Neural crest cell (in vitro differentiated cells): ENCODE measurements at places on chromosomes 11 and 22. TPM values are rescaled to one million over a fixed set of nuclear protein-coding genes. Genes with fewer than 3 reads are reported as not detected.

SIK2 gene
- 21.8 and 24.7 TPM in 2 replicates for total RNA-seq

CASP1 gene
- not detected in 2 replicates for total RNA-seq

MAPK8IP2 gene
- total RNA-seq = 30.4 and 31.8 TPM in 2 replicates

B3GAT1 gene
- 31.8 and 32.3 TPM in 2 replicates for total RNA-seq

ZNF214 gene
- 6.5 and 7.3 TPM in 2 replicates for total RNA-seq

APOA1 gene
- 0.80 and 0.96 TPM in 2 replicates for total RNA-seq

SORL1 gene
- total RNA-seq = 11.8 and 13.8 TPM in 2 replicates

NFAM1 gene
- total RNA-seq = 0.07 TPM in 1 of 2 replicates, not detected in the other

FAM227A gene
- total RNA-seq = 7.3 and 7.8 TPM in 2 replicates

OR2D2 gene
- 0.27 and 0.44 TPM in 2 replicates for total RNA-seq

TNNT3 gene
- total RNA-seq = not detected in 2 replicates

DCDC1 gene
- total RNA-seq = 2.3 and 2.6 TPM in 2 replicates

CCDC116 gene
- 1.2 and 1.3 TPM in 2 replicates for total RNA-seq

ANGPTL5 gene
- total RNA-seq = not detected in 2 replicates

TBX10 gene
- total RNA-seq = not detected in 2 replicates

OR6A2 gene
- total RNA-seq = 0.20 and 0.21 TPM in 2 replicates

PNPLA2 gene
- 27.0 and 34.5 TPM in 2 replicates for total RNA-seq

TRIM51 gene
- total RNA-seq = not detected in 2 replicates

ASPHD2 gene
- 4.5 and 4.9 TPM in 2 replicates for total RNA-seq

RGL4 gene
- not detected in 2 replicates for total RNA-seq

MTCH2 gene
- 157 and 160 TPM in 2 replicates for total RNA-seq

RFPL1 gene
- not detected in 2 replicates for total RNA-seq

PHF21B gene
- 36.5 and 40.4 TPM in 2 replicates for total RNA-seq

HBG2 gene
- not detected in 2 replicates for total RNA-seq

GAS2L1 gene
- 7.8 and 8.9 TPM in 2 replicates for total RNA-seq

NRXN2 gene
- total RNA-seq = 8.5 and 10.0 TPM in 2 replicates

ROBO4 gene
- total RNA-seq = 0.05 and 0.07 TPM in 2 replicates

SPDYC gene
- not detected in 2 replicates for total RNA-seq

OR56B4 gene
- total RNA-seq = not detected in 2 replicates

OR4D5 gene
- total RNA-seq = not detected in 2 replicates

HPS4 gene
- total RNA-seq = 48.5 and 50.9 TPM in 2 replicates

KCNQ1OT1 gene
- 2.3 TPM in 2 replicates for total RNA-seq

SLC37A2 gene
- total RNA-seq = 0.98 and 1.2 TPM in 2 replicates

CCT8L2 gene
- not detected in 2 replicates for total RNA-seq

GPHA2 gene
- total RNA-seq = not detected in 2 replicates

CCDC188 gene
- total RNA-seq = 8.2 and 8.6 TPM in 2 replicates

CNIH2 gene
- 44.6 and 46.0 TPM in 2 replicates for total RNA-seq

NFRKB gene
- total RNA-seq = 56.9 and 58.6 TPM in 2 replicates
